ENCODE measurements at places on chromosomes 1 and 21. TPM values are rescaled to one million over a fixed set of nuclear protein-coding genes. Genes with fewer than 3 reads are reported as not detected.

Gene SPAG17
- total RNA-seq, result not detected

Gene ABCA4
- 0.29 TPM for total RNA-seq

Gene EFNA1
- total RNA-seq, result not detected

Gene TSTD1
- 6.7 TPM for total RNA-seq

Gene DRAXIN
- total RNA-seq, result not detected

Gene ATPAF1
- 49.4 TPM for total RNA-seq

Gene KIRREL1
- total RNA-seq, result 211 TPM

Gene AMY2A
- not detected for total RNA-seq

Gene GBP7
- total RNA-seq, result not detected

Gene FGR
- not detected for total RNA-seq

Gene LPAR3
- 16.0 TPM for total RNA-seq

Gene TMPRSS15
- not detected for total RNA-seq

Gene RGS2
- total RNA-seq, result 27.9 TPM

Gene CHRNB2
- not detected for total RNA-seq

Gene SSU72
- total RNA-seq, result 111 TPM

Gene BMP8B
- total RNA-seq, result 0.14 TPM

Gene DMRTA2
- total RNA-seq, result 0.14 TPM

Gene FCGR1A
- not detected for total RNA-seq

Gene MAP3K7CL
- 26.6 TPM for total RNA-seq

Gene S100A8
- not detected for total RNA-seq

Gene SPRR1B
- not detected for total RNA-seq

Gene CELA2A
- 0.44 TPM for total RNA-seq

Gene PDZK1IP1
- not detected for total RNA-seq

Gene PTAFR
- 0.14 TPM for total RNA-seq

All from placental pericyte (primary cell).